ENCODE measurements at places on chromosomes 5 and 9. TPM values are rescaled to one million over a fixed set of nuclear protein-coding genes. Genes with fewer than 3 reads are reported as not detected.

DNA sequence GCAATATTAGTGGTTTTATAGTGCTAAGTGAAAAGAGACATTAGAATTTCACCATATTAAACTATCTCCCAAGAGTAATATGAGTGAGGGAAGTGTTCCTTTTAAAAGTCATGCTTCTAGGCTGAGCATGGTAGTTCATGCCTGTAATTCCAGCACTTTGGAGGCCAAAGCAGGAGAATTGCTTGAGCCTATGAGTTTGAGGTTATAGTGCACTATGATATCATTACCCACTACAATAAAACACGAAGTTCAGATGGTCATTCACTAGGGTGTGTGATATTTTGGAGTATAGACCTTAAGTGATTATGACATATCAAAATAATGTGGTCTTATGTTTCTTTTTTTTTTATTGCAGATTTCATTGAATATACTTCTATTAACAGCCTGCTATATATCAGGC, 6.7 kb downstream of the KIF2A start:
- no peak overlapping the region for H3K4me3 ChIP-seq
- peak overlapping the region; percentile 36 for H3K27ac ChIP-seq
- H3K36me3 ChIP-seq = no peaks in the 10 kb centered on the region
- no peak for DNase-seq
- H3K4me1 ChIP-seq = peaks cover 2% of the 10 kb centered on the region

DNA sequence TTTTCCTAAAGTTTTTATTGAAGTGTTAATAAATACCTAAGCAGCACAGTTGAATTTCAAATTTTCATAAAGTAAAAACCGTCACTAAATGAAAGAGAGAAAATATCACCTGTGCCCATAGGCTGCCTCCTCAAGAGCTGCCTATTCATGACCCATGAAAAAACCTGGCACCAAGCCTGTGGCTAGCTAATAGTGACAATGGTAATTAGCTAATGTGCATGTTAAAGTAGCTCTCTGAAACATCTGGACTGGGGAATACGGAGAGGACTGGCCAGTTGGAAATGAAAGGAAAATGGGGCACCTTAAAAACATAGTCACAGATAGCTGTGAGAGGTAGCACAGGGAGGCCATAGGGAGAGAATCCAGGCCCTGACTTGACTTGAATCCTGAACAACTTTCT, 5.4 kb upstream of the GNE start:
- no peaks in the 10 kb centered on the region for H3K36me3 ChIP-seq
- H3K4me1 ChIP-seq = no peaks in the 10 kb centered on the region
- no peak for DNase-seq
- H3K4me3 ChIP-seq = no peak overlapping the region
- no peak overlapping the region for H3K27ac ChIP-seq
- H3K27me3 ChIP-seq = no peaks in the 10 kb centered on the region

GRCh38 chr9:116372081-116372673, 218.6 kb downstream of the PAPPA start:
- no peak for DNase-seq
- H3K4me1 ChIP-seq = no peaks in the 10 kb centered on the region
- H3K27ac ChIP-seq = no peak overlapping the region
- H3K27me3 ChIP-seq = no peaks in the 10 kb centered on the region

GRCh38 chr5:9834871-9835770, 205.0 kb upstream of the TAS2R1 start:
- DNase-seq = no peak
- H3K27ac ChIP-seq = no peak overlapping the region

DNA sequence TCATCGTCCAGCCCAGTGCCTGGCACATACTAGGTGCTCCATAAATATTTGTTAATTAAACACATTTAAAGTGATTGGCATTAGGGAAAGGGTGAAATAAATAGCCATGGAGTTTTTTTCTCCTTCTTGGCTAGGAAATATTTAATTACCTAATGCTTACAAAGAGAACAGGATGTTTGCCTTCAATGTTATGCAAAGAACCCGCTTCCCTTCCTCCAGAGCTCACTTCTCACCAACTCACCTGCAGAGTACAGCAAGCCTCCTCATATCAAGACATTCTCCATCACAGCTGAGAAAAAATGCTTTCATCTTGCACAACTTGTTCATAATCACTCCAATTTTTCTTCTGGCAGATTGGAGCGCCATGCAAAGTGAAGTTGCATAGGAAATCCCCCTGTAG, 161.7 kb upstream of the STK32A start:
- H3K4me3 ChIP-seq = no peak overlapping the region
- DNase-seq = no peak
- H3K4me1 ChIP-seq = no peaks in the 10 kb centered on the region
- H3K27me3 ChIP-seq = no peaks in the 10 kb centered on the region
- no peaks in the 10 kb centered on the region for H3K36me3 ChIP-seq

DNA sequence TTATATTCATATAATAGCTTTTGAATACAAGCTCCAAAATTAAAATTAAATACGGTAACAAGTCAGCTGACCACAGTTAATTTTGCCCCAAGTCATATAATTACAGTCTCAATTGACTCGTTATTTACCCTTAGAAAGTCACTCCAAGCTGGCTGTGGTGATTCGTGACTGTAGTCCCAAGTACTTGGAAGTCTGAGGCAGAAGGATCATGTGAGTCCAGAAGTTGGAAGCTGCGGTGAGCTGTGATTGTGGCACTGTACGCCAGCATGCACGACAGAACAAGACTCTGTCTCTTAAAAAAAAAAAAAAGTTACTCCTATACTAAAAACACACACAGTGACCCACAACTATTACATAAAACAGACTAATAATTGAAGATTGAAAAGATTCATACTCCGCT, 31.6 kb upstream of the DTWD2 start:
- H3K27ac ChIP-seq = no peak overlapping the region
- DNase-seq = no peak
- H3K4me1 ChIP-seq = no peaks in the 10 kb centered on the region
- H3K27me3 ChIP-seq = no peaks in the 10 kb centered on the region

DNA sequence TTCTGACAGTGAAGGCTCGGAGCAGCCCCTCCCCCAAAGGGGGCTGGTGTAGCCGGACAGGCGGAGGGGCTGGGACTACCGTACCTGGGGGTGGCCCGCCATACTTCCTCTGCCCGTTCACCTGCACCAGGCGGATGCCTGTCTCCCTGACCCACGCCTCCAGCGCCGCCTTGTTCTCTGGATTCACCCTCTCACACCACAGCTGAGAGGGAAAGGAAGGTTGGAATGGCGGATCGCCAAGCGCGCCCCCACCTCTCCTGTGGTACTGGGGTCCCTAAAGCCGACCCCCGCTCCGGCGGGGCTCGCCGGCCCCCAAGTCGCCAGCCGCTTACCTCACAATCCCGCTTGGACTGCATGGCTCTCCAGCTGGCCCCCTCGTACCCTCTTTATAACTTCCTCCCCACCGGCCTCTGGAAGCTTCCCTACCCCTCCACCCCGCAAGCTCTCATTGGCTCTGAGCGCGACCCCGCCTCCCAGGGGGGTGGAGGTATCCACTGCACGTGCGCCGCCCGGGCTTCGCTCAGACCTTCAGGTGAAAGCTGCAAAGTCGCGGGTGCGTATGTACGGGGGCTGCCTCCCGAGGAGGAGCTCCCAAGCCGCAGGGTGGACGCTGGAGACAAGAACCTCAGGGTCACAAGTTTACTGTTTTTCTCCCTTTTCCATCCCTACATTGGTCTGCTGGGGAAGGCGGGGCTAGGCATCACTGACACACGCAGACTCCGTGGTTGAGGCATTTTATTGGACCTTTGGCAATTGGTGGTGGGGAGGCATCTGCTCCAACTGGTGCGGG, at the start of gene DND1:
TSS of gene DND1 (minus strand) at position 390 of the 790 bp plus-strand sequence. CDS start at position 356, 34 bp downstream.
- no peaks in the 10 kb centered on the region for H3K4me1 ChIP-seq
- H3K4me3 ChIP-seq = no peak within 1 kb of the TSS
- H3K36me3 ChIP-seq = no peaks in the 10 kb centered on the region
- no peaks in the 10 kb centered on the region for H3K27me3 ChIP-seq
- DNase-seq = no peak

Gene IL13
- total RNA-seq = not detected

Gene HTR1A
- not detected for total RNA-seq

DNA sequence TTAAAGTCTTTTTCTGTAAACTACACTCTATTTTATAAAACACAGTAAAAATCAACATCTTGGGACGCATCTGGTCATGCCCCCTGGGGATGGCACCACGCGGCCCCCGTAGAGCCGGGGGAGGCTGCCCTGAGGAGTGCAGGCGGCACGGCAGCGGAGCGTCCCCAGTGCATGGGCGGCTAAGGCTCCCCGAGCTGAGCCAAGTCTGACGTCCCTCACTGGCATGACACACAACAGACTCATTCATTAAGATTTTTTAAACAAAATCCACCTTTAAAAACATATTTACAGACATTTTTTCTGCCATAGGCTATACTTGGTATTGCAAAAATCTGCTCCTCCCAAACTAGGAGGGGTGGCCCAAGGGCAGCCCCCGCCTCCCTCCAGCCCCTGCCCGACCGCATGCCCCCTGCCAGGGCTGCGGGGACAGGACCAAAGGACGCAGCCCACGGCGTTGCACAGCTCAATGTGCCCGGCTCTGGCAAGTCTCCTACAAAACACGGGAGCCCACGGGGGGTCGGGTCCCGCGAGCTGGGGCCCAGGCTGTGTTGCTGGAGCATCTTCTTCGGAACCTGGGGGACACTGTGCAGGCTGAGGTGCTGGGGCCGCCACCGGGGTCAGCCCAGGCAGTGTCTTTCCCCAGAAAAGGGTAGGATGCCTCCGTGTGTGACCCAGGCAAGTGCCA, 11.8 kb upstream of the SEC16A start:
- H3K36me3 ChIP-seq = peaks cover 49% of the 10 kb centered on the region
- no peak overlapping the region for H3K27ac ChIP-seq
- no peaks in the 10 kb centered on the region for H3K4me1 ChIP-seq
- H3K4me3 ChIP-seq = no peak overlapping the region
- H3K27me3 ChIP-seq = no peaks in the 10 kb centered on the region

Gene PPIC
- 5.0 TPM for total RNA-seq

- no peak overlapping the region for H3K27ac ChIP-seq
- H3K27me3 ChIP-seq = no peaks in the 10 kb centered on the region
- no peak for DNase-seq
These were observed 36.0 kb downstream of the HMGXB3 start for GRCh38 chr5:150036513-150036912.

DNA sequence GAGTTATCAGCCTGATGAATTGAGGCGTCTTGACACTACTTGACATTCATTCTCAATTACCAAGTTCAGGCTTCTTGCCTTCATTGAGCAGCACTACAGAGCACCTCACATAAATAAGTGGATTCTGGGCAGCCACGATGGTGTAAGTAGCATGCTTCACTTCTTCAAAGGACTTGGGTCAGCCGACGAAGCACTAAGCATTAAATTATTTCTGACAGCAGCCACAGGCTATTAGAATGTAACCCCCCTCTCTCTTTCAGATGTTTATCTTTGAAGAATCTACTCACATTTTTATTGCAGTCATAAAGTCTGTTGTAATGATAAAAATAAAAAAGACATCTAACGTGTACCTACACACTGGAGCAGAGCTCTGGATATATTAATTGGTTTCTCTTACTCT, 45.9 kb upstream of the VPS13A start:
- H3K27ac ChIP-seq = no peak overlapping the region
- no peaks in the 10 kb centered on the region for H3K36me3 ChIP-seq
- H3K4me1 ChIP-seq = no peaks in the 10 kb centered on the region
- no peaks in the 10 kb centered on the region for H3K27me3 ChIP-seq
- DNase-seq = no peak
- H3K4me3 ChIP-seq = no peak overlapping the region

DNA sequence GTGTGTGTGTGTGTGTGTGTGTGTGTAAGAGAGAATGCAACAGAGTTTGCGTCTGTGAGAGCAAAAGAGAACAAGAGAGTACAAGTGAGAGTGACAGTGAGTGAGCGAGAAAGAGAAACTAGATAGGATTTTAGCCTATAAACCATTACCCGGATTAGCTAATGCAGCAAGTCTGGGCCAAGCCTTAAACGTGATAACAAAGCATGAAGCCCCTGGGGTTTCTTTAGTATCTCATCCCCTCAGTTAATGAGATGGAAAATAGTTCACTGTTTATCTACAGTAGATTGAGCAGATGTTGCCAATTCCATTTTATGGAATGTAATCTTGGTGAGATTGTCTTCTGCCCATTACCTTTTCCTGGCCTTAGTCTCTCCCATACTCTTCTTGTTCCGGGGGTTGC, 114.5 kb downstream of the MAT2B start:
- H3K36me3 ChIP-seq = no peaks in the 10 kb centered on the region
- DNase-seq = no peak
- H3K4me3 ChIP-seq = no peak overlapping the region
- no peaks in the 10 kb centered on the region for H3K4me1 ChIP-seq

GRCh38 chr9:133819923-133820322, 81.8 kb upstream of the SARDH start:
- no peak overlapping the region for H3K4me3 ChIP-seq
- no peak for DNase-seq
- H3K4me1 ChIP-seq = no peaks in the 10 kb centered on the region
- H3K27me3 ChIP-seq = no peaks in the 10 kb centered on the region

DNA sequence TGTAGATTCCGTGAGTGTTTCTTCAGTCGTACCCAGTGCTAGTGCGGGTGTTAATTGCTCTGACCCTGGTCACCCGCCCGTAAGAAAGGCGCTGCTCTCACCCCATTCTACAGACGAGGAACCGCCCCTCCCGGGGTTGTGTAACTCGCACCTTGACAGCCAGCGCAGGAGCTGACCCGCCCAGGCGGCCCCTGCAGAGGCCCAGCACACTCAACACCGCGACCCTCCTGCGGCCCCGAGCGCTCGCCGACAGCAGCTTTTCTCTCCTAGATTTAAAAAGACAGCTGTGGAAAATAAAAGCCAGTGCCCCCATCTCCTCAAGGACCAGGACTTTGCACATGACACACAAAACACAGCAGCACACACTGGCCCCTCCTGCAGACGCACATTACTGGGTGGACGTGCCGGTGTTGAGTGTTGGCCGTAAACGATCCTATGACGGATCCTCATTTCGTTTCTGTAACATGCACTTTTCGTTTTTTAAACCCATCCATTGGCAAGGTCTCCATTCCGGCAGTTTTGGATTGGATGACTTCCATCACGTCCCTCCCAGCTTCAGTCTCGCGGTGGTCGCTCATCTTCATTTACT, 22.9 kb downstream of the OR2V2 start:
- H3K36me3 ChIP-seq = no peaks in the 10 kb centered on the region
- H3K4me1 ChIP-seq = no peaks in the 10 kb centered on the region
- H3K27ac ChIP-seq = no peak overlapping the region
- no peak overlapping the region for H3K4me3 ChIP-seq
- H3K27me3 ChIP-seq = no peaks in the 10 kb centered on the region

DNA sequence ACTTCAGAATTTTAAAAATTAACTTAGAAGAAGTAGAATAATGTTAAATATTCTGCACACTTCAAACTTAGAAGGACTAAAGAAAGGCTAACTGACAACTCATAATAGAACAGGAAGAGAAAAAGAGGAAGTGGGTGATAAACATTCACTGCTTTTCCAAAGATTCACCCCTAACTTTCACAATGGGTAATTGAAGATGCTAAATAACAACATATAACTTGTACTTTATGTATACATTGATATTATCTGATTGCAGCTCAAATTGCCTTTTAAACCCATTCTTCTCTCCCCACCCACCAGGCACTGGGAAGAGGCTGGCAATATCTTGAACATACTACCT, 376.6 kb downstream of the EFNA5 start:
- no peaks in the 10 kb centered on the region for H3K36me3 ChIP-seq
- H3K27me3 ChIP-seq = no peaks in the 10 kb centered on the region
- no peak for DNase-seq
- H3K4me1 ChIP-seq = no peaks in the 10 kb centered on the region

Gene SPATA31E1
- total RNA-seq = not detected

All from Peyer's patch (tissue), 4 donors.